ENCODE measurements at places on chromosomes 5 and 9.

GRCh38 chr5:137570070-137570469 lies 70.9 kb upstream of the SPOCK1 start:
- no peak for DNase-seq

- DNase-seq, result no peak
Measured at GRCh38 chr5:115548683-115549082, 4.1 kb upstream of the FEM1C start.

DNA sequence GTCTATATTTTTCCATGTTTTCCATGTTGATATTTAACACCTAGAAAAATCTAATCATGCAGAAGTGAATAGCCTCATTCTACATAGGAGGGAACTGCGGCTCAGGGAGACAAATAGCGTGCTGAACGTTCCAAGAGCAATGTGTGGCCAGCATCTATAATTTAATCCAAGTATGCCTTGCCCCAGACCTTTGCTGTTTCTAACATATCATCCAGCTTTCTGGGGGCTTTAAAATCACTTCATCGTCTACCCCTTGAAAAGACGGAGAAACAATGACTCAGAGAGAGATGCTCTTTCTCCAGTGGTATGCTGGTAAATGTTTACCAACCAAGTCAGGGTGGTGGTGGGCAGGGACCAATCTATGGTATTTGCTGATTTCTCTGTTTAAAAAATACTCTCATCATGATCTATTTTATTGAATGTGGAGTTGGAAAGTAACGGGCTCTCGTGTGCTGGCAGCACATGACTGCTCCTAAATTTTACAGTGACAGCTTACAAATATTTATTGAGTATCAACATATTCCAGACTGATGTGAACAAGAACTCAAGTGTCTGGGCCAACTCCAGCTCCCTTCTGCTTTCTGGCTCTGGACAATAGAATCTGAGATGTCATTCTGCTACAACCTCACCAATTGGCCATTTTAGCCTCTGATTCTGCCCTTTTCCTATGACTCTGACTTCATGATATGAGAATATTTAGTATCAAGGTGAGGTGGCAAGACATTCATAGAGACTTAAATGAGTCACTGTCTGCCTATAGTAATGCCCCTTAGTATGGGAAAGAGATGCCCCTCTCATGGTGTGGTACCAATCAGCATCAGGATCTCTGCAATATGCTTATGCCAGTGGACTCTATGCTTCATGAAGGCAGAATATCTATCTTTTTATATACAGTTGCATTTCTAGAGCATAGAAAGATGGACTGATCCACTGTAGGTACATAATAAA lies 407.4 kb upstream of the TNC start:
- DNase-seq, result no peak

- no peak for DNase-seq
Measured at GRCh38 chr9:77725046-77725694, 77.0 kb upstream of the GNA14 start.

GRCh38 chr5:1443991-1444360 lies 1.3 kb downstream of the SLC6A3 start:
- no peak for DNase-seq

Measured in activated gamma-delta T cell treated with anti-CD3 and anti-CD28 coated beads, Interleukin-2, amount 50 U/mL, for 16 hours (primary cell).